NCI-H1417 treated with DMSO at 0.1 percent for 48 hours (cell line): ENCODE measurements at places on chromosomes 3 and 15.

DNA sequence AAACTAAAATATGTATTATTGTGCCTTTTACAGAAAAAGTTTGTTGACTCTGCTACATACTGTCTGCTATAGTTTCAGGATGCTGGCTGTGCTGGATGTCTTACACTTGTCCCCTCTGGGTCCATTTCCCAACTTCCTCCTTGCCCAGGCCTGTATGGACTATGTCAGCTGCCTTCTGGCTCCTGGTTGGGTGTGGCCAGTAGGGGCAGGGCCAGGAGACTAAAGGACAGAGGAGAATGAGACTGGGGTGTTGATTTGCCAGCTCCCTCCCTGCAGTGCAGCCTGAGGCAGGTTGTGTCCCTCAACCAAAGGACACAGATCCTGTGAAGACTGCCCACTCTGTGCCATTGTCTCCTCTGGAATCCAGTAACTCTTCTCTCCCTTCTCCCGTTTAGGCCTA lies 90.6 kb upstream of the UBE2E2 start:
- DNase-seq = no peak

DNA sequence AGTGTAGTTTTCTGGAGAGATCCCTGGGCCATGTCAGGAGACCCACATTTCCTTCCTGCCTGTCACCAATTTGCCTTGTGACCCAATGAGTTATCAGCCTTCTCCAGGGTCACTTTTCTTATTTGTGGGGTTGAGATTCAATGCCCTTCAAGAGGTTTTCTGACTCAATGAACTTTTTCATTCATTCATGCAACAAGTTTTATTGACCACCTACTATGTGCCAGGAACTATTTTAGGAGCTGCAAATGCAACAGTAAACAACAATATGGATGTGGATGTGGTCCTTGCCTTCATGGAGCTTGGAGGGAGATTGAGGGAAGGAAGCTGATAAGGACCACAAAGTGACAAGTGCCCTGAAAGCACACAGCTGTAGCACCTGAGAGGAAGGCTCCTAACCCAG lies 142.8 kb downstream of the OPA1 start:
- DNase-seq = no peak

GRCh38 chr3:46930166-46930944 lies 46.2 kb downstream of the CCDC12 start:
- no peak for DNase-seq

DNA sequence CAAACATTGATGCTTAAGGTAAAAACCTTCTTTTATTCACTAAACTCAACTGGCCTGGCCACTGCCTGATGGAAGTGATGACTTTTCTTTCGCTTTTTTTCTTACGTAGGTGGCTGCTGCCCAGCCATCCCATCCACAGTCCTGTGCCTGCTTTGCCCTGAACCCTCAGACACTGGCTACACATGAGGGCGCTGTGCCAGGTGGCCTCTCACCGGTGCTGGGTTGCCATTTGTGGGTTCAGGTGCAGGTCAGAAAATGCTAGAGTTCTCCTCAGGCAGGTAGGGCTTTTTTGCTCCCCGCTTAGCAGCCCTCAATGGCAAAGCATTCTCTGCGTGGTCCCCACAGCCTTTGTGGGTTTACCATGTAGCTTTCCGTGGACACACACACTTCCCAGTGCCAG lies 88.3 kb upstream of the PRR23E start:
- no peak for DNase-seq

DNA sequence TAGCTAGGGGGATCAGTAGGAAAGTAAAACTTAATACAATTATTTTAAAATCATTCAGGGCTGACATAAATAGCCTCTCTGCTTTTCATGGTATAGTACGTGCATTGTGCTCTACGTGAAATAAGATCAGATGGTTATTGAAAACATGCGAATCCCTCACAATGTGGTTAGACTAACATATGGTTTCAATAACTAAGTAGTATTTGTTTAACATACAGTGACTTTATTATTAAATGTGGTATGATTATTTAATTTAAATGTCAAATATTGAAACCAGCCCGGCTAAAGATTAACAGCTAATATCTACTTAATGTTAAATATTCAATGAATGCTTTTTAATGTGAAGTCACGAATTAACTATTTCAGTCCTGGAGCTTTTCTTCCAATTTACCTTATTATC lies 473.9 kb upstream of the THBS1 start:
- DNase-seq = no peak

DNA sequence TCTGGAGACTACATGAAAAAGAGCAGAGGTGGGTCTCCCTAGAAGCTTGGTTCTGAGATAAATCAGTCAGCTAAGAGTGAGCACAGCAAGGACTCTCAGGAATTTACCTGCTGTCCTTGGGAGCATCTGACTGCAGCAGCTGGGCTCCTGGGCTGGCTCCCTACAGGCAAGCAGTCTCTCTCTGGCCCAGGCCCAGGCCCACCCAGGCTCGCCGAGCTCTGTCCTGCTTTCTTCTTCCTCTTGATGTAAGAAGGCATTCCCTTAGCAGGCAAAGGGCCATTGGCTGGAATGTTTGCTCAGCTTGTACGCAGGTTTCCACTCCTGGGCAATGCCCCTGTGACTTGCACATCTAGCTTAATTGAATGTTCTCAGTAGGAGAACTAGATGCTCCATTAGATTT lies 4.3 kb upstream of the RBP2 start:
- no peak for DNase-seq

GRCh38 chr3:137032465-137033120 lies 74.8 kb downstream of the IL20RB start:
- peak; percentile 0 for DNase-seq

- no peak for DNase-seq
Observed at GRCh38 chr3:65848024-65848423, 190.7 kb downstream of the MAGI1 start.

DNA sequence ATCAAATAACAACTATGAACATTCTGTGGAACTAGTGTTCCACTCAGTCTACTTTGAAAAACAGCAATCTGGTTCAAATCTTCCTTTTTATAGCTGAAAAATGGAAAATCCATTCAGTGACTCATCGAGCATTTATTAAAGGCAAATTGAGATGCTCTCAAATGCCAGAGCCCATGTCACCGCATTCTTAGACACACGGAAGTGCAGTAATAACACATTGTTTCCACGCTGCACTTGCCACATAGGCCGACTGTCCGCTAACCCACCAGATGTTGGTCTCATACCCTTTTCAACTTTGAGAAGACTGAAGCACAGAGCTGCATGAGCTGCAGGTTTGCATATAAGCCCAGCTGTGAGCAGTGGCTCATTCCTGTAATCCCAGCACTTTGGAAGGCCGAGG lies 95.9 kb downstream of the TMEM266 start:
- no peak for DNase-seq

- DNase-seq = no peak
Observed at GRCh38 chr15:34258151-34258550, 33.3 kb downstream of the EMC4 start.

GRCh38 chr15:74144153-74144775 lies 13.9 kb downstream of the ISLR2 start:
- no peak for DNase-seq

DNA sequence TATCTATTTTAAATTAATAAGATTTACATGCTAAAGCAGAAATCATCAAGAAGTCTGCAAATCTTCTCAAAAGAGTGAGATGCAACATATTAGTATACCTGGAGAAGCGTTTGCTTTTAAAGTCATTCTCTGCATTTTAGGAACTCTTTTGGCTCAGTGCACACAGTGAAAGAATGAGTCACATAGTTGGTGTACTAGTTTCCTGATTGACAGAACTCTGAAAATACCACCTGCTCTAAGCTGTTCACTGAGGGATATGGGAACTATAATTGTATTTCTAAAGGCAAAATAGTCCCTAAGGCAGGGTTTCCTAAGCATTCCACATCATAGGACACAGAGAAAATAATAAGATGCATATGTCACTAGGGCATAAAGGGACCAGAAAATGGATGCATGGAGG lies 838.5 kb downstream of the DIPK2A start:
- no peak for DNase-seq

DNA sequence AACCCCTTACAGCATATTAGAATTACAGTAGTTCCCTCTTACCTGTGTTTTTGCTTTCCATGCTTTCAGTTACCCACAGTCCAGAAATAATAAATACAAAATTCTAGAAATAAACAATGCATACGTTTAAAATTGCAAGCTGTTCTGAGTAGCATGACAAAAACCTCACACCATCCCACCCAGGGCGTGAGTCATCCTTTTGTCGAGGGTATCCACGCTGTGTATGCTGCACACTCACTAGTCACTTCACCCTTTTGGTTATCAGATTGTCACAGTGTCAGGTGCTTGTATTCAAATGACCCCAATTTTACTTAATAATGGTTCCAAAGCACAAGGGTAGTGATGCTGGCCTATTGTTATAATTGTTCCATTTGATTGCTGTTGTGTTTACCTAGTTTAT lies 72.5 kb upstream of the P3H2 start:
- DNase-seq = no peak

DNA sequence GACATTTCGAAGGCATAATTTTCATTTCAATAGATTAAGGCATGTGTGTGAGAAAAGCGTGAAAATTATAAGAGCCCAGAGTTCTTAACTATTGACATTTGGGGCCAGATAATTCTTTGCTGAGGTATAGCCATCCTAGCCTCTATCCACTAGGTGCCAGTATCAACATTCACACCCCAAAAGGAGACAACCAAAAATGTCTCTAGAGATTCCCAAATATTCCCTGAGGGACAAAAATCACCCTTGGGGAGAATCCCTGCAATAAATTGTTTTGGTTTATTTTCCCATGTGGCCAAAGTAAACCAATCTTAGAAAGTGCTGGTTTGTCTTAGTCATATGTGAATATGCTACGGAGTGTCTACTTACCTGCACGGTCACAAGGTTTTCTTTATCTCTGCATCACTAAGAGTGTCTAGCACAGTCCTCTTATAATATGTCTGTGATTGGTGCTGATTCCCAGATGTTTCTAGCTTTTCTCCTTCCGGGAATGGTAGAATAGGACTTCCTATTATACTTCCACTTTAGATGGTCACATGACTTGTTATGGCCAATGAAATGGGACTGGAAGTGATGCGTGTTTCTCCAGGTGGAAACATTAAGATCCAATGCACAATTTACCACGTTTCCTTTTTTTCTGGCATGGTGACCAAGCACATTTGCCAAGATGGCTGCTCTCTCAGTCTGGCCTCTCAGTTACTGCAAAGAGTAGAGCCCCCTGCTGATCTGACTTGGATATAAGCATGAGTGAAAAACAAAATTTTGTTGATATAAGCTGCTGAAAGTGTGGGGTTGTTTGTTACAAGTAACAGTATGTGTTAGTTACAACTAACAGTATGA lies 8.0 kb upstream of the KBTBD8 start:
- no peak for DNase-seq

- DNase-seq = no peak
Observed at GRCh38 chr3:47359323-47359722, 21.5 kb upstream of the PTPN23 start.

DNA sequence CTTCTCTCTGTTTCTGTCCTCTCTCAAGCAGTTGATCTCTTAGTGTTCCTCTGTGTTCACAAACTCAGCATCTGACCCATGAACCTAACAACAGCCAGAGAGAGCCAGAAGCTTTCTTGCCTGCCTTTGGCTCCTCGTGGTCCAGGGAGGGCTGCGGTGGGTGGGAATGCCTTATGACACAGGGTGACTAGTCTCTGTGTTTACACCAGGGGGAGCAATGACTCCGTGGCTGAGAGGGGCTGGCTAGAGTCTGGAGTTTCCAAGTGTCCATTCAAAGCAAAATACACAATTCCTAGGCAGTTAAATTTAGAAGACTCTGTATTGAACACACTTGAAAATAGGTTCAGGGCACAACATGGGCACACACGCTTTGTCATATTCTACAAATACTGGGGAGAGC lies 370.0 kb upstream of the FRG2C start:
- no peak for DNase-seq

DNA sequence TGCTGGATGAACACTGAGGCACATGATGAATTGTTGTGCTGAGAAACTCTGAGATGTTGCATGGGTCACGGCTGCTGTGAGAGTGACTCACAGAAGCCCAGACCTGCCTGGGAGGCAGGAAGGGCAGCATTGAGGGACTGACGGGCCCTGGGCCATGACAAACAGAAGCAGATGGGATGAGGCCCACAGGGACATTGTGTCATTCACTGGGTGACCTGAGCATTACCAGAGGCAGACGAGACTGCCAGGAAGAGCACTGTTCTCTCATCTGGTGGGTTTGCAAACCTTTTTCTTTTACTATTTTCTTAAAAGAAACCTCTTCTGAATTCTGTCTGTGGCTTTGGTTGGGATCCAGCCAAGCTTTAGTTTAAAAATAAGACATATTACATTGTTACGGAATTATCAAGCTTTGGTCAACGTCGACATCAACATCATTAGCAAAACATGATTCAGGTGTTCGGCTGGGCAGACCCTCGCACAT lies 67.8 kb downstream of the BDH1 start:
- DNase-seq = no peak

DNA sequence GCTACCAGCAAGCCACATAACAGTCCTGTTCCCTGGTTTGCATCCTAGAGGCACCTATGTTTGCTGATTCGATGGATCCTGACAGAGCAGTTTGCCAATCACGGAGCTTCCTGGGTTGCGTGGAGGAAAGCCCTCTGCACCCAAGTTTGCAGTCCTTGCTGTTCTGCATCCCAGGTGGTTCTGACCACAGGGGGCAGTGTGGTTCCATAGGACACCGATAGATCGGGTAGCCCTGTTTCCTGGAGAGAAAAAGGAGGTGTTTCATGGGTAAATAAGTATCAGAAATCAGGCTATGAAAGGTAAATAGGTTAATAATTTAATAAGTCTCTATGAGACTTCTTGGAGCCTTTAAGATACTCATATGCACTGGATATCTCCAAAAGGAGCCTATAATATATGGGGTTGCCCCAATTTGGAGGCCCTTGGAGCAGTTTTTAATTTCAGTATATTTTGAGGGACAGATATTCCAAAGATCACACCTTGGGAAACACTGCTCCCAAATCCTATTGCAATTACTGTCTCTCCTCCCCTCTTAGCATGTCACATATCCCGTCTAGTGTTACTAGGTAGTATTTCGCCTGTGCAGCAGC lies 194.6 kb upstream of the TPM1 start:
- no peak for DNase-seq

DNA sequence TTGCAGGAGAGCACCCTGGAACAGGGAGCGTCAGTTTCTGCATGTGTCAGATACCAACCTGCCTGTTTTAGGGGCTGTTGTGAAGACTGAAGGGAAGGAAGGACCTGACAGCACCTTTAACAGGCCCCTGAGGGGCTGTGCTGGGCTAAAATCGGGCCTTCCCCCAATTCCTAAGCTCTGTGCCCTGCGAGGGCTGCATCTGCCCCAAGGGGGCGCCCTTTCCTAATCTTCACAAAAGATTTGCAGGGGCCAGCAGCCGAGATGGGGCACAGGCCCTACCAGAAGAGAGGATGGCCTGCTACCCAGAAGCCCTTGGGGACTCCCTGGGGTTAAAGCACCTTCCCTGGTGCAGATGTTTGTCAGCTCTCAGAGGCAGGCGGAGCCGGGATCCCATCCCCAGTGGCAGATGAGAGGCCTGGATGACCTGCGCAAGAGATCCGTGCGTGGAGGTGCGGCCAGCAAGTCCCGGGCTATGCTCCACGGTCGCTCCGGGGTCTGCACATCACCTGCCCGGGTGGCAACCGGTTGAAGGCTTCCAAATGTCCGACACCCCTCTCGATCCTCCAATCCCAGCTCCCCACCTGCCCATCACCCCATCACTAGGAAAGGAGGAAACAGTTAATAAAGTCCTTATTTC lies 53.6 kb downstream of the RHCG start:
- DNase-seq = no peak

- no peak for DNase-seq
Observed at GRCh38 chr15:82298520-82298919, 35.9 kb downstream of the SAXO2 start.

GRCh38 chr3:160373655-160374054 lies 25.4 kb downstream of the IFT80 start:
- DNase-seq = no peak

GRCh38 chr3:47017504-47018268 lies 38.2 kb downstream of the NBEAL2 start:
- no peak for DNase-seq
